Cerebellar nuclear complex (tissue), 1 donor: ENCODE measurements at places on chromosomes 11 and 22.

DNA sequence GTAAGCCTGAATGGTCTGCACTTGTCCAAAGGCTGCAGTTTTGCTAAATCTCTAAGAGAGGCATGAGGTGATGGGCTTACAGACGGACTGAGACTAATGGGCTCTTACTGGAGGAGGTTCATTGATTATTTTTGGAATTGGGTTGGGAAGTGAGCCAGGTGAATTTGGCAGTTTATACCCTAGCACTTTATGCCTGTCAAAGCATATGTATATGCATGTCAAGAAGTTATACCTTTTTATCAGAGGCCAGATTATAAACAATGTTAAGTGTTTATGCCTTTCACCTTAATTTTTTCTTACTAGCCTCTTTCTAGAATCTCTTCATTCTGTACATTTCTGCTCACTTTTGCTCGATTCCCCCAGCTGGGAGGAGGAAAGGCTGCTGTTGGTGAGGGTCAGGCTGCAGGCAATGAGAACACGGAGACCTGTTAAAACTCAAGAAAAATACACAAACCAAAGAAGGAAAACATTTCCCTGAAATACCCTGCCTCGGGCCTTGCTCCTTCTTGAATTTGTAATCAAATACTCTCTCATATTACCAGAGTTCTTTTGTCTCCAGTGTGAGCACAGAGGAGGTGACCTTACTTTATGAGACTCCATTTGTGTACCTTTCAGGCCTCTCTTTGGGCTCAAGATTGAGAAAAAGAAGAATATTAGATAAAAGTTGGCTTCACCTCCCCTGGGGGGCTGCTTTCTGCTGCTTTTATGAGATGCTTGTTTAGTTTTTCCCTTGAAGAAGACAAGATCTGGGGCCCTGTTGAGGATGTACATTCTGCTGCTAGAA is 19.6 kb downstream of the NAT10 start:
- no peak for DNase-seq

DNA sequence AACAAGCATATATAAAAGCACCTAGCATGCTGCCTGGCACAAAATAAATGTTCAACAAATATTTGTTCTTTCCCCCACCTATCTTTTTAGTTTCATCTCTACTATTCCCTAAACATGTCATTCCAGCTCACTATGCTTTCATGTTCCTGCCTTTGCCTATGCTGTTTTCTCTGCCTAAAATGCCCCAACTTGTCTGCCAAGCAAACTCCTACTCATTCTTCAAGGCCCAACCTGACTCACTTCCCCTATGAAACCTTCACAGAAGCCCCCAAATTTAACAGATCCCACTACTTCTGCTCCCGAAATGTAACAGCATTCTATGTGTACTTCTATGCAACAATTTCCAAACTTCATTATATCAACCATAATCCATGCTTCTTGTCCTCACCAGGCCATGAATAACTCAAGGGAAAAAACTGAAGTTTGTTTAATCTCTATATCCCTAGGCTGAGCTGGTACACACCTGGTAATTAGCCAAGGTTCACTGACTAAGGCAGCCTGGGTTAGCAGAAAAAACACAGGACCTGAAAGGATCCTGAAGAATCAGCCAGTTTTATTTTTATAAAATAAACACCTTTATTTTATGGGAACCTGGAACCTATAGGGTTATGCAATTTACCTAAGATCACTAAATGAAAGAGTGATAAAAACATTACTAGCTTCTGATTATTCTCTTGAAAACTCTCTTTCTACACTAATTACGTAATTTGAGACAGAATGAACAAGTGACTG is 72.2 kb downstream of the PAK1 start:
- DNase-seq, result no peak

- no peak for DNase-seq
Measured at GRCh38 chr11:63804259-63804658, 9.0 kb upstream of the SPINDOC start.

DNA sequence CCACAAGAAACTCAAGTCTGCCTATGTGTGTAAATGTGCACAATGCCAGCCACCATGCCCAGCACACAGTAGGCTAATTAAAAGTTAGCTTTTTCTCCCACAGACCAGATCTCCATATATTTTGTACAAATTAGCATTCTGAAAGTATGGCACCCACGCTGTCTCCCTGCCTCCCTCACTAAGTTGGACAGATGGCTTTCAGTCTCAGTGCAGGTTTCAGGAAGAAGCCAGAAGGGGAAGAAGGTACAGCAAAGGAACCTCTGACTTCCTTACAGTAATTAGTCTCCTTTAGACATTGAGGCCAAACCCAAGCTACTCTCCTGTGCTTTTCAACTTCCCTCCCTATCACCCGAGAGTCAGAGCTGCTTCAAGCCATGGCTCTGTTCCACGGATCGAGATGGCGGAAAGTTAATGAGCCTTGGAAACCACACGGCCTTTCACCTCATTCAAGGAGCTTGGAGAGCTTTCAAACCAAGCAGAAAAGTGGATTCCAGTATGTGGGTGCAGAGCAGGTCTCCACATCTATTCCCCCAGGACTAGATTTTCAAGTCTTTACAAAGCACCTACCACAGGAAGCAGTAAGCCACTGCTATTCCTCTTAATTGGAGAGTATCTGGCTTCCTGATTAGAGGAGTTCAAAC is 221.1 kb upstream of the NARS2 start:
- DNase-seq, result no peak

DNA sequence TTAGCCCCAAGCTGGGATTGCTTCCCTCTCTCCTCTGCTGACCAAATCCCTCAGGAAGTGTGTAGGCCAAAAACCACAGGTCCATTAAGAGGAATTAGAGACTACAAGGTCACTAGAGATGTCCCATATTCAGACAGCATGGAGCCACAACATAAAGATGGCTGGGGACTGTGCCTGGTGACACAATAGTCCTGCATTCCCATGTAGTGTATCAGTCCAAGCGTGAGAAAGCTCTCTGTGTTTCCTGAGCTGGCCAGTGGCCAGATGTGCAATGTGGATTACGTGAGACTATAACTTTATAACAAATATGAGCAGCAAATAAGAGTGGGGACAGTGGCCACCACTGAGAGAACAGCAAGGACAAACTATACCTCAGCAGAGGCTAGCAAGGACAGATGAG is 7.6 kb upstream of the MS4A10 start:
- no peak for DNase-seq

GRCh38 chr22:20590477-20591294 is 83.3 kb downstream of the MED15 start:
- DNase-seq, result no peak

- no peak for DNase-seq
Measured at GRCh38 chr11:15871904-15872626, 484.3 kb downstream of the SOX6 start.

DNA sequence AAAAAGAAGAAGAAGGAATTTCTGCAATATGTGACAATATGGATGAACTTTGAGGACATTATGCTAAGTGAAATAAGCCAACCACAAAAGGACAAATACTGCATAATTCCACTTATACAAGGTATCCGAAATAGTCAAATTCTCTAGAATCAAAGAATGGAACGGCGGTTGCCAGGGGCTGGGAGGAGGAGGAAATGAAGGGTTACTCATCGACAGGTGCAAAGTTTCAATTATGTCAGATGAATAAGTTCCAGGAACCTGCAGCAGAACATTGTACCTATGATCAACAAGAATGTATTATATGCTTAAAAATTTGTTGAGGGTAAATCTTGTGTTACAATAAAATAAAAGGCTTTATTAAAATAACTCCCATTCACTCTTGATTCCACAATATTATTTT is 49.0 kb downstream of the SC5D start:
- DNase-seq, result no peak

GRCh38 chr11:30919389-30920152 is 333.4 kb upstream of the MPPED2 start:
- no peak for DNase-seq

DNA sequence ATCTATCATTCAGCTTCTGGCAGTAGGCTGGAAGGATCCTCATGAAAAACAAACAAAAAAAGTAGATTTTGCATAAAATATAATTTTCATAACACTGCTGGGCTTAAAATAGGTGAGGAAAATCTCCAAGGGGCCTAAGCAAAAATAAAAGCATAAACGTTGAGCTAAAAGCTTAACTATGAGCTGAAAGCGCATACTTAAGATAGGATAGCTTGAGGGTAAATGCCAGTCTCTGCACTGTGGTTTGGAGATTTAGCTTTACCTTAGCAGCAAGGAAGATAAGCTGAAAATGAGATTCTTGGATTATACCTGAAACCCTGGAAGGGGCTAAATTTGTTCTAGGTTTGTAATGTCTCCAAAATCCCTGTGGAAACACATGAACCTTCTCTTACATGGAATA is 183.7 kb downstream of the GUCY1A2 start:
- DNase-seq, result no peak

DNA sequence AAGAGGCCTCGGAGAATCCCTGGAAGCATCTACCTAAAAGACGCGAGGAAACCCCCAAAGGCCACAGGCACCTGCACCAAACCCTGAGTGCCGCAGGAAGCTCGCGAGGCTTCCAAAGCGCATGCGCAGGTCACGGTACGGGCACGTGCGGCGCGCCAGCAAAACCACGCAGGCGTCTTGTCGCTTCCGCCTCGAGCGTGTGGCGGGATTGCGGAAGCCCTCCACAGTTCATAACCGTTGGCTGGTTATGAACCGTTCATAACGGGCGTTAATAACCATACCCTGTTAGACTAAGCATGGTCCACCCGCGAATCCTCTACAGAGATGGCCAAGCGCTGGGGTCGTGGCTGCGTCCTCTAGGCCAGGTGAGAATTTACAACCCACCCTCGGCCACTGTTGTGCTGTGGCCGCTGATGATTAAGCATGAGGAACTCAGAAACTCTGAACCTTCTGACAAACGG is 46.4 kb downstream of the MORC2 start:
- no peak for DNase-seq

- no peak for DNase-seq
Measured at GRCh38 chr11:14672635-14673034, 29.0 kb downstream of the PDE3B start.

DNA sequence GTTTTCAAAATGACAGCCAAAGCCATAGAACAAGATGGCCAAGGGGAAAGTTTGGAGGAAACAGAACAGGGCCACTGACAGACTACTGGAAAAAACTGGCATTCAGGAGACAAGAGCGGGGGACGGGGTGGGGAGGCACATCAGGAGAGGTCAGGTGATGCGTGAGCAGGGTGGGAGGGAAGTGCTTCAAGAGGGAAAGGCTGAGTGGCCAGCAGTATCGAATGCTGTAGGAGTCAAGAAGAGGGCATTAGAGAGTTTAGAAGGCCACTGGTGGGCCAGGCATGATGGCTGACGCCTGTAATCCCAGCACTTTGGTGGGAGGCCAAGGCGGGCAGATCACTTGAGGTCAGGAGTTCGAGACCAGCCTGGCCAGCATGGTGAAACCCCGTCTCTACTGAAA is 8.2 kb downstream of the GTPBP1 start:
- DNase-seq, result no peak

DNA sequence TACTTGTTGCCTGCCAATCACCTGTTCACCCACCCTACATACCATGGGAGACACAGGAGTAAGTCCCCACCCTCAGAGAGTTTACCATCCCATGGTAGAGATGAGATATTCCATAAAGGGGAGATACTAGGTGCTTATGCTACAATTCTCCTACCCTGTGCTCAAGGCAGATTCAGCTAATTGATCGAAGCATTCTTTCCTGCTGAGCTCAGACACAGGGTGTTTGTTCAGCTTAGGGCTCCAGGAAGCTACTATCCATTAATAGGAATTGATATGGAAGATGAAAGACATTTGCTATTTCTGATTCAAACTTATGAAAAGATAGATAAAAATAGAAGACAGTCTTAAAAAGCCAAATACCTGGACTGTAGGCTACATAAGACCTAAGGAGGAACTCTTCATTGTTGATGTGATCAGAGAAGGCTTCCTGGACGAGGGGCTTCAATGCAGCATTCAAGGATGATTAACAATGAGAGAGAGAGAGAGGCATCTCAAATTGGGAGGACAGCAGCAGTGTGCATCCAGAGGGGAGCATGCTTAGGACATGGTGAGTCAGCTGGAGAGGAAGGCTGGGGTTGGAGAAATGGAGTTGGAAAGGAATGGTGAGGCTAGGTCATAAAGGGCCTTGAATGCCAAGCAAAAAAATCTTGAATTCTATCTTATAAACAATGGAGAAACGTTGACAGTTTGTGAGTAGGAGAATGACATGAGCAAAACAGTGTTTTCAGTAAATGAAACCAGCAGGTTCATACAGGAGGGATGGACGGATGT is 15.0 kb downstream of the SYT13 start:
- no peak for DNase-seq

DNA sequence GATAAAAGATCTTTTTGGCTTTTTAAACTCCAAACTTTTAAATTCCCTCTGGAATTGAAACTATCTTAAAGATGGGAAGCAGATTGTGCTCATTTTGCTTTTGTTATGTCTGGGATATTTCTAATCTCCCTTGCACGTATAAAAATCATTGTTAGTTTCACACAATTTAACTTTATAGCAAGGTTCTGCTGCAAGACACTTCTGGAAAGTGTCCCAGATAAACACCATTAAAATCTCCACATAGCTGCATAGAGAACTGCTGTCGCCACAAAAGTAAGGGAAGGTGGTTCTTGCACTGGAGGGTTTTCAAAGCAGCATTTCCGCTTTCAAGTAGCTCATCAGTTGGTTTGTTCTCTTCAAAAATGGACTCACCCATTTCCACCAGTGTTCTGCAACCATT is 11.8 kb downstream of the PTS start:
- no peak for DNase-seq

- no peak for DNase-seq
Measured at GRCh38 chr11:114909866-114910265, 231.5 kb downstream of the NXPE2 start.

GRCh38 chr11:444396-445144 is 2.8 kb upstream of the ANO9 start:
- DNase-seq, result no peak

- DNase-seq, result no peak
Measured at GRCh38 chr22:29799217-29799680, 32.1 kb downstream of the UQCR10 start.

DNA sequence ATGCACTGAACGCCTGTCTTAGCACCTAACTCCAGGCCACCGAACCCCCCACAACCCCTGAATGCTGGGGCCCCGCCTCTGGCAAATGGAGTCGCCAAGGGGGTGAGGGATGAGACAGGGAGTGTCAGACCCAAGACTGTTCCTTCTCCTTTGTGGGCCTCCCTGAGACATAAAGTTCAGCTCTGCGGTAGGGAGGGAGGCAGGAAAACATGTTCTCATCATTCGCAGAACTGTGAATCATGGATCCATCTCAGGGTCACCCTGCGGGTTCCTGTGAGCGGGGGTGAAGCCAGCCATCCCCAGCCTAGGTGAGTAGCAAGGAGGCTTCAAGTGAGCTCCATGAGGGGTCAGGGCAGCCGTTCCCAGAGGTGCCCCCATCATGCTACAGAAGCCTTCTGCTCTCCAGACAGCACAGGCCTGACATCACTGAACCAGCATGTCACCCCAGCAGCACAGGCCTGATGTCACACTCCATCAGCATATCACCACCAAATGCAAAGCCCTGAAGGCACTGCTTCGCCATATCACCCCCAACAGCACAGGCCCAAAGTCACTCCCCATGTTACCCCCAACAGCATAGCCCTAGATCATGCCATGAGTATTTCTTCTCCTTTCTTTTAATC is 27.2 kb downstream of the TMPRSS6 start:
- DNase-seq, result no peak
